ENCODE measurements at places on chromosomes 11 and 22.

- DNase-seq: no peak
Measured at GRCh38 chr11:396948-397548, 3.0 kb downstream of the PKP3 start.

DNA sequence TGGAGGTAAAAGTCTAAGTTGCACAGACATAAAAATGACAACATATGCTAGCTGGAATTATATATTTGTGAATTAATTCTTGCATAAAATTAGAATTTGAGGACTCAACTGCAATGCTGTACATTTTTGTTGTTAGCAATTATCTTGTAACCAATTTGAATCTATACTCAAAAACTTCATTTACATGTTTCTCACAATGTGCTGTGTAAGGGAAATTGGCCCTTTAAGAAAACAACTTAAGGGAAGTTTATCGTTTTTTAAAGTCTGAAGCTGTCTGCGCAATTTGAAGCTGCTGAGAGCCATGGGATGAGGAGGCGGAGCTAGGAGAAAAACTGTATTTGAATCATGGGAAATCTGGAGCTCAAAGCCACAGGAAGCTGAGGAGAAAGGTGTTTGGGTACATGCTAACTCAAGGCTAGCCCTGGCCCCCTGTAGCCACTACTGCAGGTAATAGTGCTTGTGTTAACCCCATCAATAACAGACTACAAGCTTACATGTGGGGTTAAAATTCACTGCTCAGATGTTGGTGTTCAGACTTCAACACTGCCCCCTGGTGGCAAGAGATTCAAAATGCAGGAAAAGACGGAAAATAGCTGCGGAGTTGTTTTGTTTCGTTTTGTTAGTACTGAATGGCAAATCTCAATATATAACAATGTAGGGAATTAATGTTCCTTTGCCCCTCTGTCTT lies 126.1 kb downstream of the BRD1 start:
- no peak for DNase-seq

- DNase-seq: no peak
Measured at GRCh38 chr11:32184041-32184722, 93.3 kb downstream of the RCN1 start.

GRCh38 chr11:83568516-83568915 lies 282.3 kb upstream of the CCDC90B start:
- DNase-seq: no peak

- DNase-seq: no peak
Measured at GRCh38 chr11:74971424-74971823, 17.3 kb upstream of the NEU3 start.

- no peak for DNase-seq
Measured at GRCh38 chr11:59600636-59601035, 14.9 kb downstream of the OSBP start.

DNA sequence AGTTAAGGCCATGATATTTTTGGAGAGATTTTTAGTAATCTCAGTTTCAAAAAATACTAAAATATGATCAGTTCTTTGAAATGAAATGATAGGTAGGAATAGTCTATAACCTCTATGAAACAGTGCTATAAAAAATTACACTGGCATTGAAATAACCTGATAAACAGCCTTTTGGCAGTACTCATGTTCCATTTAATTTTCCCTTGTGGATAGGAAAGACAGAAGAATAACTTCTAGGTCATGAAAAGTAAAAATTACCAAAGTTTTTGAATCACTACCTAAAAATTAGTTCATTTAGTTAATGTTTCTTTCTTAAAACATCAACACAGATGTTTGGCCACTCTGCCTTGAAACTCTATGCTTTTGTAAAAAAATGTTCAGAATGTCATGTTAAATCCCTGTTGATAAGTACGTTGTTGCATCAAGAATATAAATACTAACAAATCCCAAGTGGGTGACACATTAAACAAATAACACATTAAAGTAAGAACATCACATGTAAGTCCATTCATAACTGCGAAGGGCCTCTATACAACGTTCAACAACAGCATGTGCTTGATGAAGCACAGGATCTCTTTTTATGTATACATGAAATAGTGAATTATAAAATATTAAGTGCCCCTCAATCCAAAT lies 290.2 kb downstream of the SWAP70 start:
- no peak for DNase-seq

DNA sequence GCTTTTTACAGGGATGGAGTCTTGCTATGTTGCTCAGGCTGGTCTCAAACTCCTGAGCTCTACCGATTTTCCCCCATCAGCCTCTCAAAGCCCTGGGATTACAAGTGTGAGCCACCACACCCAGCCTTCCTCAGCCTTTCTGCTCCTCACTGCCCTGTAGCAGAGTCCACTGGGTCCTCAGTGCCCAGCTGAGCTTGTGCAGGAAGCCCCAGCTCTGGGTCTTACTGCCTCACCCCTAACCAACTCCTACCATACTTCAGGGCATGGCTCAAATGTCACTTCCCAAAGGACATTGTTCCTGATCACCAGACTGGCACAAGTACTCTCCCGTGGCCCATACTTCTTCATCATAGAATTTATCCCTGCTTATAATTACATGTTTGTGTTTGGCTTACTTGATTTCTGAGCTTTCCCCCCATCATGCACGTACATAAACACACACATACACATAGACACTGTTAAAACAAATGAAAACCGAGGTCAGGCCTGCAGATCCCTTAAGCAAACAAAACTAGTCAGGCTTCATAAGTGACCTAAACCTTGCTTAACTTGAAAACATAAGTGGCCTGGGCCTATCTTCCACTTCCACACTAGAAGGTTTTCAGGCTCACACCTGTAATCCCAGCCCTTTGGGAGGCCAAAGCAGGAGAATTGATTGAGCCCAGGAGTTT lies 14.0 kb upstream of the SLC43A3 start:
- no peak for DNase-seq

All from stimulated activated CD4-positive, alpha-beta T cell treated with anti-CD3 and anti-CD28 coated beads, Interleukin-2, amount 100 ng/mL, for 4 hours (primary cell).